ENCODE measurements at places on chromosomes 2 and 18.

GRCh38 chr18:51028201-51028805 lies 1.7 kb upstream of the SMAD4 start:
- no peak for DNase-seq

DNA sequence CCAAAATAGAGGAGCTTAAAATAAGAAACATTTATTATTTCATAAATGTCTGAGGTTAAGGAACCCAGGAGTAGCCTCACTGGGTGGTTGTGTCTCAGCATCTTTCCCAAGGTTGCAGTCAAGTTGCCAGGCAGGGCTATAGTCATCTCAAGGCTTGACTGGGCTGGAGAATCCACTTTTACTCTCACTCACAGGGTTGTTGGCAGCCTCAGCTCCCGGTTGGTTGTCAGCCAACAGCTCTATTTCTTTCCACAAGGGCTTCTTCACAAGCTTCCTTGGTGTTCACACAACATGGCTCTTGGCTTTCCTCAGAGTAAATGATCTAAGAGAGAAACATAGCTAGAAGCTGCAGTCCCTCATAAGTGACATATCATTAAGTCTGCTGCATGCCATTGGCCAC lies 55.6 kb upstream of the TEX51 start:
- DNase-seq: no peak

GRCh38 chr2:222969491-222969890 lies 82.5 kb upstream of the KCNE4 start:
- no peak for DNase-seq

- DNase-seq: no peak
Measured at GRCh38 chr2:220670511-220670910, 901.6 kb downstream of the EPHA4 start.

GRCh38 chr2:202723746-202724145 lies 89.0 kb downstream of the FAM117B start:
- DNase-seq: no peak

GRCh38 chr18:7363338-7363737 lies 132.4 kb downstream of the LRRC30 start:
- no peak for DNase-seq

GRCh38 chr18:58953627-58954026 lies 89.0 kb downstream of the ZNF532 start:
- peak; percentile 61 for DNase-seq

DNA sequence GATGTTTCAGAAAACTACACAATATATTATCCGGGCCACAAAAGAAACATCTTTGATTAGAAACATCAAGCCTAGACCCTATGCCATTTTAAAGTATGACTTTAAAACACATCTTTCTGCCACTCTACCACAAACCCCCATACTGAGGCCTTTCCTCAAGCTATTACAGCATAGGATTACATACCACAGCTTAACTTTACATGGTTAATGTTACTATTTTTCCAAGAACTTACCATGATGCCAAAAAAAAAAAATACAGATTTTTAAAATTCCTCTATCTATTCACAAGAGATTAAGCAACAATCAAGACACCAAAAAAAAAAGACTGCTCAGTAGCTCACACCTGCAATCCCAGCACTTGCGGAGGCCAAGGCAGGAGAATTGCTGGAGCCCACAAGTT lies 9.0 kb downstream of the NCKAP1 start:
- no peak for DNase-seq

- DNase-seq: no peak
Measured at GRCh38 chr18:45295388-45295787, 319.9 kb upstream of the SLC14A2 start.

DNA sequence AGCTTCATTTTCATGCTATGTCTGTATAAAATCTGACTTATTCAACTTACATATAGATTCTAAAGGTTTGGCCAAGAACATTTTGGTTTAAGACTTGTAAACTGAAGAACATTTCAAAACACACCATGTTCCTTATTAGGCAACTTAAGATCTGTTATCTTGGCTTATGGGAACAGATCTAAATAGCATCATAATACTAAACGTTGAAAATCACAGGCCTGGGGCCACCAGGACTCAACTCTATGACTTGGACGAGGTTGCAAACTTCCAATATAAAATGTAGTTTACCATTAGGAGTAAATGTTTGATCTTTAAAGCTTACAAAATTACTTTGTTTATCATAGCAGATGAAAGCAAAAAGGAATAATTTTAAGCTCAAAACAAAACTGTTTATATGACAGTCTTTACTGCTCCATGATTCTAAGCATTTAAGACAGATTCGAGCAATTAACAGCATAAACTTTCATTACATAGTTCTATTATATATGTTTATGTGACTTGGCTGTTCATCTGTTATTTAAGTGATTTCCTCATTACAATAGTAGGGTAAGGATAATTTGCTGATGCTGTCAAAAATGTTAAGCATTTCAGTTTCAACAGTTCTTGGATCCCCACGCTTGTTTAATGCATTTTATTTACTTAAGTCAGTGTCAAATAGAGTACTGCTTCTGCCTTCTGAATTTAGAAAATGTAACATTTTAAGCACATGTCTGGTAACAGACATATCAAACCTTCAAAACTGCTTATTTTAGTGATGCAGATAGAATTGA lies 8.3 kb downstream of the TCF4 start:
- no peak for DNase-seq
